ENCODE measurements at places on chromosomes 16 and 17.

GRCh38 chr17:72850410-72851118 lies 241.9 kb downstream of the SLC39A11 start:
- no peak for DNase-seq

DNA sequence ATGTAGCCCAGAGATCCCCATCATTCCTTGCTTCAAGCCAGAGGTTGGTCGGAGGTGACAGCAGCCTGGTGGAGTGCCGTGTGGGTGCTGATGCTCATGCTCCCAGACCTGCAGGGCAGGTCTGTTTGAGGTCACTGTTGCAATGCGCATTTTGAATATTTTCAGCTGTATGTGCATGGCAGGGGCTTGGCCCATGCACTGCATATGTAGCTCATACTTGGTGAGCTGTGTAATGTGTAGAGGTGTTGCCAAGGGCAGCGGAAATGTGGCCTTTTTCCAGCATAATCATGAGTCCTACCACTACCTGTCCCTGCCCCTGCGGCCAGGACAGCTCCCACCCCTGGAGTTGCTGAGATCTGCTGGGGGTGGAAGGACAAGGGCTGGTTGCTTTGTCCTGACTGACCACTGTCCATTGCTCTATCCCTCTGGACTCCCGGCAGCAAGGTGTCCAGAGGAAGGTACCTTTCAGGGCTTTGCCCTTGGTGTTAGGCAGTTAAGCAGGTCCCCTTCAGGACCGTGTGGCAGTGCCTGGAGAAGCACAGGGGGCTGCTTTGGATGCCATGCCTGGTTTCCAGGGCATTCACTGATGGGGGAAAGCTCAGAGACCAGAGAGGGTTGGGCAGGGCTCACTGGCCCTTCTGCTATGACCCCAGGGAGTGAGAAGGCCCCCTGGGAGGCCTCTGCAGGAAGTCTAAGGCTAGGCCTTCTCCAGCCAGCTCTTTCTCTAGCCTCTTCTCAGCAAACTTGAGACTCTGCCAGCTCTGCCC lies 215.2 kb downstream of the NTN1 start:
- no peak for DNase-seq

DNA sequence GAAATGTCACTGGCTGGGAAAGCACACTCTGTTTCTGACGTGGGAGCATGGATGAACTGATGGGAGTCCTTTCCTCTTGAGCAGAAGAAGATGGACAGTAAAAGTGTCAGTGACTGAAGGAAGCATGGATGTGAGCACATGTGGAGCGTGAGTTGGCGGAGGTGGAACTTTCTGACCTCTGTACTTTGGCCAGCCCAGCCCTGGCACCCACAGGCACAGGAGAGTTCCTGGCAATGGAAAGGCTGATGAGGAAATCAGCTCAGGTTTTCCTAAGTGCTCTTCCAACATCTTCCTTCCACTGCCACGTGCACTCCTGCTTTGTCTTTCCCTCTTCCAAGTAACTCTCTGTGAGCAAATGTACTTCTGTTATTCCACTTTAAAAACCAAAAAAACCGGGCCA lies 276.8 kb downstream of the NTN1 start:
- DNase-seq = no peak

DNA sequence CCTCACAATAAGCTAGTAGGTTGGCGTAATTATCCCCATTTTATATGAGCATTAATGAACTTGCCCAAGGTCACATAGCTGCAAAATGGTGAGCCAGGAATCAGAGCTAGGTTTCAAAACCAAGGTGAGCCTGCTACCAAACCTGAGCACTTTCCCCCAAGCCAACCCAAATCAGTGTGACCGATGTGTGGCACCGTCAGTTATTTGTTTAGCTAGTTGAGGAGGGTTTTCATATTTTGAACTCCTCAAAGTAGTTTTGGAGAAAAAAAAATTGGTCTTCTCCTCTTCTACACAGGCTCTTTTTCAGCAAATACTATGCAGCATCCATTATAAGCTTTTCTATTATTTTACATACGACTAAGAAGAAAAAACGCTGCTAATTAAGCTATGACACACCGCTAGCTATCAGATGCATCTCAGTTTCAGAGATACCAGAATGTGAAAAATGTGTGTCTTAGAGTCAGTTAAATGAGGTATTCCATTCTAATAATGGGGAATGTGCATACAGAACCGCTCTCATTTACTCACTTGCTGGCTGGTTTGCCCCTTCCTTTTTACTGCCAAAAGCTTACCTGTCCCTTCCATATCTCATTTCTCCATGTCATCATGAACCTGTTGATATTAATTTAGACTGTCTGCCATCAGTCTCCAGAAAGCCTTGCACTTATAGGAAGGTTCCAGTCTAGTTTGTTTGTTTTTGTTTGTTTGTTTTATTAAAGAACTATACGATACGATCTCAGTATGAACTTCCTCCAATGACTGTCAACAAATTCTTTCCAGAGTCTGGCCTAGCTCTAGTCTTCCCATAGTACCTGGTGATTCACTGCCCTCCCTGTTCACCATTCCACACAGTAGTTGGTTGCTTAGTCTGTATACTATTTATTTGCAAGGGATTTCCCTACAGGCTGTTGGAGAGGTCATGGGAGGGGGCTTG lies 2.2 kb upstream of the TBX4 start:
- DNase-seq = no peak

DNA sequence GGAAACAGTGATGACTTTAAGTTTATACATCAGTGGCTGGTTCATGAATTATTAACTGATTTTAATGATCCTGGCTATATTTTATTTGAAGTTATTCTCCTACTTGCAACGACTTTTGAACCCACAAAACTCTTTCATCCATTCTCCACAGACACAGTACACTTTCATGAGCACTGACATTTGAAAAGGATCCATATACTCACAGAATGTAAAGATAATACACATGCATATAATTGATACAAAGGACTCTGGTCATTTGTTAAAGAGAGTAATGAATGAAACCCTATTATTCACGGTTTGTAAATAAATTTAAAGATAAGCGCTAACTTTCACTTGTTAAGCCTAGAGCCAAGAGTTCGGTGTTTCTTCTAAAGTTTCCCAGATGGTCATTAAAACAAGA lies 3.3 kb downstream of the TOX3 start:
- DNase-seq = no peak

DNA sequence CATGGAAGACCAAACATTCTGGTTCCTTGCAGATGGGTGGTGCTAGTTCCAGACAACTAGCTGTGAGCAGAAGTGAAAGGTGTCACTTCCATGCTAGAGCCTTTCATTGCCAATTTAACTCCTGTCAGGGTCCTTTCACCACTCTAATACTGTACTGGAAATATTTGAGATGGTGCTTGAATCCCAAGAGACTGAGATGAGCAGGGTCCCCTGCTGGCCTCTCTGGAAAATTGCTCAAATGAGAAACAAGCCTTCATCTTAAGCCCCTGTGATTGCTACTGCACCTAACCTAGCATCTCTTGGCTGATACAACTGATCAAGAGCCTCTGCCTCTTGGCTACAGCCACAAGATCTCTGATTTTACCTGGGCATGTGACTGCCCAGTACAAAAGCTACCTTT lies 7.4 kb upstream of the VAC14 start:
- no peak for DNase-seq
